ENCODE measurements at places on chromosomes 5 and 9.

GRCh38 chr5:130171699-130172098 is 267.4 kb downstream of the CHSY3 start:
- DNase-seq, result no peak

DNA sequence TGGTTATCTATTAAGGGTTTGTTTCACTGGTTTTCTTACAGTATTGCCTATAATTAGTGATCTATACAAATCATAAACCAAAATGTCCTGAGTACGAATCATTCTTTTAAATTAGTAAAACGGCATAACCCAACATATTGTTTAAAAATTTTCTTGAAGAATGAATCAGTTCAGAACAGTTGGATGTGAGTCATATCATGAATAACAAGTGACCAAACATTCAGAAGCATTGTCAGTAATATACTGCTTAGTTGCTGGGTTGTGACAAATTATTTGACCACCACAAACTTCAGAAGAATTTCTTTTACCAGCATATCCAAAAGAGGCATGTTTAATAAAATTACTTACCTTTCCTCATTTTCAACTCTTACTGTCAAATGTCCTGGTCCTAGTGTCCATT is 111.2 kb downstream of the UNC13B start:
- DNase-seq, result no peak

- DNase-seq, result no peak
These were observed 2.0 kb downstream of the CLK4 start for GRCh38 chr5:178624631-178625546.

DNA sequence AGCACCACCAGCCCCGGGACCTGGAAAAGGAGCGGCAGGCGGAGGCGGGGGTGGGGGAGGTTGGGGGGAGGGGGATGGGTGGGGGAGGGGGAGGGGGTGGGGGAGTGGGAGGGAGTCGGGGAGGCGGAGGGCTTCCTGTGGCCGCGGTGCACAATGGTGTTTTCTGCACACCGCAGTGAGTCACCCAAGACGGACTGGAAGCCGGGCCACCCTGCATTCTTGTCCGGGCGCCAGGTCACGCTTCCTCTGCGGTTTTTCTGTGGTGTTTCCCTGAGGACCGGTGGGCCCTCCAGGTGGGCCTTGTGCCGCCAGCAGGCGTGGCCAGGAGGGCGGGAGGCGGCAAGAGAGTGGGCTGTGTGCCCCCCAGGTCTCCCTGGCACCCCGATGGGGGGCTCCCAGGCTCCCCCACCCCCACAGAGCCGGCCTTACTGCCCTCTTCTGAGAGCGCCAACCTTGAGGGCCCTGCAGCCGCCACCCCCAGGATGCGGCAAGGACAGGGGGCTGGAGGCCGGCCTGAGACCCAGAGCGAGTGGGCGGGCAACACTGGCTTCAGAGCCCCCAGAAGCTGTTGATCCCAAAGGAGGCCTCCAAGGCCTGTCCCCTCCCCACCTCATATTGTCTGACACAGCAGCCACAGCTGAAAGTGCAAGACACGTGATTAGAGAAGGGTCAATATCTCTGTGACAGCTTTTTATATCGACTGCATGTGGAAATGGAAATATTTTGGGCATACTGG is 11.1 kb downstream of the EXD3 start:
- no peak for DNase-seq

- no peak for DNase-seq
These were observed 107.9 kb downstream of the TRIO start for GRCh38 chr5:14250748-14251701.

- DNase-seq, result no peak
These were observed 176.0 kb downstream of the TRIO start for GRCh38 chr5:14319102-14319501.

DNA sequence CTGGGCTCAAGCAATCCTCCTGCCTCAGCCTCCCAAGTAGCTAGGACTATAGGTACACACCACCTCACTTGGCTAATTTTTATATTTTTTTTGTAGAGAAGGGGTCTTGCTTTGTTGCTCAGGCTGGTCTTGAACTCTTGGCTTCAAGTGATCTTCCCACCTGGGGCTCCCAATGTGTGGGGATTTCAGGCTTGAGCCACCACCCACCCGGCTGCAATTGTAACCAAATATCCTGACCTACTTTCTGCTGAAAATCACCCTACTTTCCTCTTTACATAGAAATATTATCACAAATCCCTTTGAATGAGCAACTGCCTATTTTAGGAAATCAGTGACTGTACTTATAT is 59.6 kb upstream of the ZNF608 start:
- DNase-seq, result no peak

GRCh38 chr5:172545291-172545801 is 91.0 kb upstream of the SH3PXD2B start:
- no peak for DNase-seq

GRCh38 chr9:80320480-80320879 is 748.7 kb downstream of the TLE4 start:
- no peak for DNase-seq

DNA sequence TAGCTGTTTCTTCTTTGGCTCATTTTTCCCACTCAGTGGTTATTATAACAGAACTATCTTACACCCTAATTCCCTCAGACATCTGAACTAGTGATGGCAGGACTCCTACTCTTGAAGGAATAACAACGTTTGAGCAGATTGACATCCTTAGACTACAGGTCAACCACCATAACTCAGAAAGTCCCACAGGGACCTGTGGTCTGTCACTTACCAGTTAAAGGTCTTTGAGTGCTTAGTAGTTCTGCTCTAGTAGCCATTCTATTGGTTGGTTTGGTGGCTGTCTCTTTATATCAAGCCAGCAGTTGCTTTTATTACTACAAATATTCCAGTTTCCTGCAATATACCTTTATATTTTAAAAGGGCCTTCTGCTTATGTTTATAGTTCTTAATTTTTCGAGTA is 67.2 kb upstream of the FCHO2 start:
- DNase-seq, result no peak

DNA sequence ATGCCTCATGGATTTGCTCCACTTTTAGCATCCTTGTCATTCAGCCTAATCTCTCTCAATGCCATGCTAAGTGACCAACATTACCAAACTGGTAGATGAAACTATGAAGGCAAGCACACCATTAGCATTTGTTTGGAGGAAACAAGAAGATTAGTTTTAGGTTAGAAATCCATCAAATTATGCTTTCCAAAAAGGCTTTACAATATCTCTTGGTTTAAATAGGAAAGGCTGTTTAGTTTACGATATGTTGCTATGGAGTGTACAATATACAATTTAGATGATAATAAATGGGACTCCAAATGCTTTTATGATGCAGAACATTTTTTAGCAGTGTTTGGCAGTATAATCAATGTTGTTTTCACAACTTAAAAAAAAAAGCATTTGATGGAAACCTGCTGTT is 47.8 kb upstream of the CTXN3 start:
- DNase-seq, result no peak

GRCh38 chr5:71877511-71877910 is 158.4 kb downstream of the CARTPT start:
- DNase-seq, result no peak

- DNase-seq, result no peak
These were observed 268.4 kb downstream of the PLK2 start for GRCh38 chr5:58191443-58191842.

- no peak for DNase-seq
These were observed 1003.6 kb downstream of the CDH9 start for GRCh38 chr5:26034813-26035212.

- DNase-seq, result no peak
These were observed 45.3 kb downstream of the PLPP7 start for GRCh38 chr9:131334629-131335367.

GRCh38 chr5:64767959-64768357 is 533 bp downstream of the SREK1IP1 start:
- no peak for DNase-seq

DNA sequence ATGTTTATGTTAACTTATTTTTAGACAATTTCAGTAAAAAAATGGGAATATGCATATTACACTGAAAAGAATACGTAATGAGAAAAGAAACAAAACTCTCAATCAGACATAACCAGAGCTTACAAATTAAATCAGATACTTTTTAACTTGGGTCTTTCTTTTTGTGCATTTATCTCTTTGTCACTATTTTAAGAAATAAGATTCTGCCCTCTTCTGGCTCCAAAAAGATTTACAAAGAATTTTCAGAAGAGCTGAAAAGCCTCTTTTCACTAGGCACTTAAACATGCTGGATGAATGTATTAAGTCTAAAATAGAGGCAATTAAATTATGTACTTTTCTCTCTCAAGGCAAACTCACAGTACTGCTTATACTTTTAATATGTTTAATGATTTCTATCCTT is 55.5 kb downstream of the CEP120 start:
- peak; percentile 1 for DNase-seq

DNA sequence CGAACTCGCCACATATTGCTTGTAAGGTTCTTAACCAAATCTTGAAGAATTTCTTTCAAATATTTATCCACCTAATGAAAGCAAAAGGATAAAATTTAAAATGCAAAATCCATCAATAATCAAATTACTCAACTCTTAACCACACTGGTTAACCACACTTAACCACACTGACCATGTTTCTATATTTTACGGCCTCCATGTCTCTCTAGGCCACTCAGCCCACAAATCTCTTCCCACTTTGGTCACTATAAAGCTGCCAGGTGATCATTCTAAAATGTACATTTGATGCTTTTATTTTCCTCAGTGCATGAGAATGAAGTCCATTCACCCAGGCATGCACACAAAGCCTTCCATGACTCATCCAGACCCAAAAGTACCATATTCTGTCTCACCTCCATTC is 56.4 kb upstream of the OR2K2 start:
- no peak for DNase-seq

DNA sequence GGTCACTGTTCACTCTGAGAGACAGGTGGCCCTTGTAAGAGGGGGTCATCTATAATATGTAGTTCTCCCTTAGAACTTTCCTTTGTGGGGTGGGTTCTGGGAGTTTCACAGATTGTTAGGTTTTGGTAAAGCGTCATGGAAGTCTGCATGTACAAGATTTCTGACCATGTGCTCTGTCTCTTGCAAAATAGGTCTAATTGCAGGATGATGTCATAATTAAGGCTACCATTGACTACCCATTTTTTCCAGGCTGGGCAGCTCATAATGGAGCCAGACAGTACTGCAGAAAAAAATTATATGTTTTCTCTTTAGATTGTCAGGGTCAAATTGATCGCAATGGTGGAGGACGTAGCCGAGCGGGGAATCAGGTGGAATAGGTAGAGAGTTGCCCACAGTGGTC is 3.7 kb upstream of the GM2A start:
- DNase-seq, result no peak

GRCh38 chr5:147998704-147999103 is 65.1 kb upstream of the SPINK5 start:
- no peak for DNase-seq

All from NCI-H526 treated with DMSO at 0.1 percent for 48 hours (cell line).